SJSA1 (cell line): ENCODE measurements at places on chromosomes 3 and 15. TPM values are rescaled to one million over a fixed set of nuclear protein-coding genes. Genes with fewer than 3 reads are reported as not detected.

GRCh38 chr3:42491881-42492507, 10.4 kb upstream of the VIPR1 start:
- no peaks in the 10 kb centered on the region for H3K36me3 ChIP-seq
- peaks cover 4% of the 10 kb centered on the region for H3K4me1 ChIP-seq
- H3K27ac ChIP-seq, result no peak overlapping the region
- H3K4me3 ChIP-seq, result no peak overlapping the region
- H3K27me3 ChIP-seq, result no peaks in the 10 kb centered on the region

GRCh38 chr15:79535536-79535935, 103.4 kb downstream of the MINAR1 start:
- H3K27ac ChIP-seq, result no peak overlapping the region
- no peaks in the 10 kb centered on the region for H3K4me1 ChIP-seq
- H3K27me3 ChIP-seq, result no peaks in the 10 kb centered on the region

Gene BFSP2
- total RNA-seq, result not detected in 2 replicates

GRCh38 chr3:179615458-179616173, 11.0 kb downstream of the NDUFB5 start:
- H3K4me1 ChIP-seq, result peaks cover 27% of the 10 kb centered on the region
- peak overlapping the region; percentile 69 for H3K27ac ChIP-seq

- no peaks in the 10 kb centered on the region for H3K4me1 ChIP-seq
- no peak for DNase-seq
- H3K36me3 ChIP-seq, result no peaks in the 10 kb centered on the region
Measured at GRCh38 chr3:198088421-198088955, 128.5 kb downstream of the LMLN start.

DNA sequence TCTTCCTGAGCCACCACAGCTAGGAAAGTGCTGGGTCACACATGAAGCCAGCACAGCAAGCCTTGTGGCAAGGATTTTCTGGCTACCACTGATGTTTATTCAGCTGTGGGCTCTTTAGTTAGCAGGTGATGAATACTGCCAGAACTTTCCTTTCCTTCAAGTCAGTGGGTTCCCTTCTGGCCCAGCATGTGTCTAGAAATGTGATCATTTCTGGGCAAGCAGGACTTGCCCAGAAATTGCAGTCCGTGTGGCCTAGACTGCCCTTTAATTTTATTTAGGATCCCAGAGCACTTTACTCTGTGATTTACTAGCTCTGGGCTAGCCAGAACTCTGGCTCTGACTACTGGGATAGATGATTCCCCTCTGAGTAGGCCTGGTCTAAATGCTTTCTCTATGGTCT, 397.5 kb downstream of the ZIC4 start:
- H3K36me3 ChIP-seq, result no peaks in the 10 kb centered on the region
- no peak overlapping the region for H3K27ac ChIP-seq
- H3K27me3 ChIP-seq, result no peaks in the 10 kb centered on the region
- no peak overlapping the region for H3K4me3 ChIP-seq
- no peaks in the 10 kb centered on the region for H3K4me1 ChIP-seq

GRCh38 chr15:84863565-84864443, 20.7 kb upstream of the SLC28A1 start:
- no peaks in the 10 kb centered on the region for H3K36me3 ChIP-seq
- no peaks in the 10 kb centered on the region for H3K4me1 ChIP-seq
- peaks cover 3% of the 10 kb centered on the region for H3K27me3 ChIP-seq
- H3K27ac ChIP-seq, result no peak overlapping the region

GRCh38 chr15:63236272-63236671, 41.1 kb upstream of the APH1B start:
- H3K27ac ChIP-seq, result peak overlapping the region; percentile 44
- H3K4me3 ChIP-seq, result no peak overlapping the region
- H3K4me1 ChIP-seq, result peaks cover 63% of the 10 kb centered on the region
- no peaks in the 10 kb centered on the region for H3K27me3 ChIP-seq
